DMS79 treated with DMSO at 0.1 percent for 48 hours (cell line): ENCODE measurements at places on chromosomes 1 and 21.

- no peak for DNase-seq
These were observed 492.6 kb downstream of the KCNT2 start for GRCh38 chr1:196115646-196116045.

DNA sequence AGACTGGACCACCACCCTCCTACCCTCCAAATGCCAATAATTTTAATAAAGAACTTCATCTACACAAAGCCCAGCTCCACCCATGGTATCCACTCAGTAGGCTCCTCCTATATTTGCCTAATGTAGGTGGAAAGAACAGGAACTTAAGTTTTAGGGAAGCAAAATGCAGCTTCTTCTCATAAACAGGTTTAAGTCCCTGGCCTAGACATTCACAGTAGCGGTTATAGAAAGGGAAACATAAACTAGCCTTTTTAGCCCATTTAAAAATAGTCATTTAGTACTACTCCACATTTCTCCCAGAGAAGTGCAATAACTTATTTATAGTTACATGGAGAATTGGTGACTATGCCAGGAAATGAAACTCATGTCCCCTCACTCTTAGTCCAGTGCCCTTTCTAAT, 56.6 kb upstream of the CPLANE2 start:
- no peak for DNase-seq

- no peak for DNase-seq
These were observed 4.8 kb upstream of the GBP2 start for GRCh38 chr1:89130716-89131115.

DNA sequence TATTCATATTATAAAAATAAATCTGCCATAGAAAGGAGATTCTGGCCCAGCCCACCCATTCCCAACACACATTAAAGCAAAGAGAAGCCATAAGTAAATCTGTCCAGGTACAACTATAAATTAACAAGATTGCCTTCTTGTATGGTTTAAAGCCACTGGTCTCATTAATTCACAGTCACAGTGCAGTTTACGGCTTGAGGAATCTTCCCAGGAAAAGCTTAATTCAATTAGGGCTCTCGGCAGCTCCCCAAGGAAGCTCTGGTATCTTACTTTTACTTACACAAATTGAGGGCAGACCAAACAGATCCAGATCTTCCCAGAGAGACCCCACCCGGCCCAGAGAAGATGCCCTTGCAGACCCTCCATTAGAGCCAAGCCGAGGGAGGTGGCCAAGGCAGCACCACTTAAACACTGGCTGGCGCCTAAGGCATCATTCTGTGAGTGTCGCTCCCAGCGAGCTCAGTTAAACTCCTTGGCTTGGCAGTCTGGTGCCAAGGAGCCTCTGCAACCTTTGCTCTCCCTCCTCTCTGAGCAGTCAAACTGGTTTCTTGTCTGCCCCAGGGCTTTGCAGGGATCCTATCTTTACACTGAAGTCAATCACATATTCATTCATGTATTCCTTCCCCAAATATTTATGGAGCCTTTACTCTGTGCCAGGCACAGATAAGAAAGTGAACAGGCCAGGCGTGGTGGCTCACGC, 10.7 kb downstream of the SLC9A1 start:
- DNase-seq, result no peak

- DNase-seq, result no peak
These were observed 52.9 kb downstream of the ATP1A1 start for GRCh38 chr1:116425987-116426386.

DNA sequence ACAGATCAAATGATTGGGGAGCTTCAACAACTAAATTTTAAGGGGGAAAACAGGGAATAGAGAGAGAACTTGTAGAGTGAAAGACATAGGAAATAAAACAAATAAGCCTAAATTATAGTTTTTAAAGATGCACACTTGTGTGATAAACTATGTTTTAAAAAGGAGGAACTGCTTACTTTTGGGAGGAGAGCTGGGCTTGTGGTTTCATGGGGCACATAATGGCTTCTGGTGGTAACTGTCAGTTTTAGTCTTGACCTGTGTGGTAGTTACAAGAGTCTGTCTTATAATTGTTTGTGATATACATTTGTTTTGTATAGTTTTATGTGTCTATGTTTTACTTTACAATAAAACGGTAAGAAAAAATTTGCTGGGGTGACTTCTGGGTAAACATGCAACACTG, 165.3 kb downstream of the COL24A1 start:
- no peak for DNase-seq

DNA sequence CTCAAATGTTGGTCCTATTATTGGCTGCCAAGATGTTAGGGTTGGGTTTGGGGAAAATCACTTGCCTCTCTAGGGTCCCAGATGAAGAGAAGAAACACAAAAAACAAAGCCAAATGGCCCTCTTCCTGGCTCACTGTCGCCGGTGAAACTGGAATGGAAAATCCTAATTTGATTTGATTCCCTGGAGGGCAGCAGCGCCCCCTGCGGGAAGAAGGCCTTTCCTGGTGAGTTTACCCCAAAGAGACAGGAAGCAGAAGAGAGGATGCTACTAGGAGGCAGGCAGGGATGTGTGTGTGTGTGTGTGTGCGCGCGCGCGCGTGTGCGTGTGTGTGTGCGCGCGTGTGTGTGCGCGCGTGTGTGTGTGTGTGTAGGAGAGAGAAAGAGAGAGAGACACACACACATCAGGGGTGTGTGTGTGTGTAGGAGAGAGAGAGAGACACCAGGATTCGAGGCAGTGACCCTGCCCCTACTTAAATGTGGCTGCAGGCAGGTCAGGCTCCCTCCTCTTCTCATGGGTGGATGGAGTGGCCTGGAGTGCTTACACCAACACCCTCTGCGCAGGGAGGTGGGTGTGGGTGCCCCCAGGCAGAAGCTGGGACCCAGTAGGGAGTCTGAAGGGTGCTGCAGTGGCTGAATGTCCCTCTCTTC, 3.1 kb upstream of the SELENON start:
- DNase-seq, result peak; percentile 99

GRCh38 chr1:55239548-55239947, 24.4 kb upstream of the USP24 start:
- DNase-seq, result no peak

DNA sequence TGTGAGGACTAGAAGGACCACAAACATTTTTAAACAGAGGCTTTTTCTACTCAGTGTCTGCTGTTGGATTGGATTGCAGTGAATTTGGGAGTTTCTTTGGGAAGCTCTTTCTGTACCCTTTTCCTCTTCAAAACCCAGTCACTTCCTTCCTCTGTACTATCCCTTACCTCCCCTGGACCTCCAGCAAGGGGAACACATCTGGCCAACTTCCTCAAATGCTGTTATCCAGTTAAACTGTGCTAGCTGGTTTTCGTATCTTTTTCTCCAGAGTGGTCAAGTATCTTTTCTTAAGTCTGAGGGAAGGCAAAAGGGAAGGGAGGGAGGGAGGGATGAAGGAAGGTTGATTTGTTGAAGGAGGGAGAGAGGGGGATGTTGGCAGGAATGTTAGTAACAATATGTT, 99.2 kb upstream of the TNR start:
- DNase-seq, result no peak

GRCh38 chr1:107272321-107272720, 131.5 kb downstream of the NTNG1 start:
- DNase-seq, result no peak

GRCh38 chr1:237282208-237282783, 240.3 kb downstream of the RYR2 start:
- no peak for DNase-seq

DNA sequence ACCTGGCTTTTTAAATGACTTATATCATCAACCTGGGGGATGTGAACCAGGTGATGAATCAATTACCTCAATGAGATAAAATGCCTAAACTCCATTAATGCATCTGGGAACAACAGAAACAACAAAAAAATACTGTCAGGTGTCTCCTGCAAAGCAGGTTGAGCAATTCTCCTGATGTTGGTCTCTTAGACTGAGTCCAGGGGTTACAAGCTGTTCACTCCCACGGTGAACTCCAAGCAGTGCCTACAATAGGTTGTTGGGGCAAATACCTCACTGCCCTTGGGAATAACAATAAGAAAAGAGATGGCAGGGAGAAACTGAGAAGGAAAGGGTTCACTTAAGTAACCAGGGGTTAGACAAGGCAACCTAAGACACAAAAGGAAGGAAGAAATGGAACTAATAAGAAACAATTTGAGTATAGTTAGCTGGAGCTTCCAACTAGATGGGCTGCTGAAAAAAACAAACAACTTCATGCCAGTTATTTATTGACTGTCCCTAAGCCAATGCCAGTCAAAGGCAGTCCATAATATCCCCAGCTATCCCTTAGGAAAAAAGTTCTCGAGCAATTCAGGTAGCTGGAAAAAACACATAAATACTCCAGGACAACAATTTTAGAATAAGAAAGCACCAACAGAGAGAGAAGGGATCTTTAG, 97.6 kb upstream of the MAGI3 start:
- no peak for DNase-seq

- DNase-seq, result no peak
These were observed 21.2 kb upstream of the EPRS1 start for GRCh38 chr1:220067269-220068204.

GRCh38 chr1:25661043-25661815, 44.6 kb downstream of the MAN1C1 start:
- DNase-seq, result no peak

DNA sequence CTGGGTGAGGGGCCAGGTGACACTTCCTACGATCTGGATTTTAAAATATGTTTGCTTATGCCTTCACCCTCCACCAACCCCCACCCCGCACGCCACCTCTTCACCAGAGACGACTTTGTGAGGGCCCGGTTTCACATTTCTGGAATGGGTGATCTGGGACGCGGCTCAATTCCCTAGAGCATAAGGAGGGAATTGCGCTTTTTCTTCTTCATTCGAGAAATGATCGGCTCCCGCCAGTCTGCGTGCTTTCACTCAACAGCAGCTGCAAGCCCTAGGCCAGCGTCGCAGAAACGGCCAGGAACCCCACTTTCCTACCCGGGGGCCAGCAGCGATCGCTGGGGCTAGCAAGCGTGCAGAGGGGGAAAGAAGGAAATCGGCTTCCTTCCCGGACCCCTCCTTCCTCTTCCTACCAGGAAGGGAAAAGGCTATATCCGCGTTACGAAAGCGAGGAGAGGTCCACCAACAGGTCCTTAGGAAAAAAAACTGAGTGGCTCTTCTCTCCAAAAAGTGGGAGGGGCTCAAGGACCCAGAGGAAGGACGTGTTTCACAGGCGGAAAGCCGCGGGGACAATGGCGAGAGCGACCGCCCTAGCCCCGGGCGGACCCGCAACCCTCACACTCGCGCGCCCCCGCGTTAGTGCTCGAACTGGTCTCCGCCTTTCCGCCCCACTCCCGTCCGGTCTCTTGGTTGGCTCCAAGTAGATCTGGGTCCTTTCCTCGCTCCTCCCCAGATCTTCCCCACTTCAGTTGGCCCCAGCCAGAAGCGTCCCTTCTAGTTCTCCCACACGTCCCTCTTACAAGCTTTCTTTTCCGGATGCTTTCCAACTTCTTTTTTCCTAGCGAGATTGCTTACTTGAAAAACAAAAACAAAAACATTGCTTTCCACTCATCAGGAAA, 1.1 kb upstream of the ADAMTS1 start:
- no peak for DNase-seq

- peak; percentile 63 for DNase-seq
These were observed 1.3 kb downstream of the EDARADD start for GRCh38 chr1:236395230-236395946.

- DNase-seq, result no peak
These were observed 11.1 kb upstream of the CSRP1 start for GRCh38 chr1:201518071-201518470.

DNA sequence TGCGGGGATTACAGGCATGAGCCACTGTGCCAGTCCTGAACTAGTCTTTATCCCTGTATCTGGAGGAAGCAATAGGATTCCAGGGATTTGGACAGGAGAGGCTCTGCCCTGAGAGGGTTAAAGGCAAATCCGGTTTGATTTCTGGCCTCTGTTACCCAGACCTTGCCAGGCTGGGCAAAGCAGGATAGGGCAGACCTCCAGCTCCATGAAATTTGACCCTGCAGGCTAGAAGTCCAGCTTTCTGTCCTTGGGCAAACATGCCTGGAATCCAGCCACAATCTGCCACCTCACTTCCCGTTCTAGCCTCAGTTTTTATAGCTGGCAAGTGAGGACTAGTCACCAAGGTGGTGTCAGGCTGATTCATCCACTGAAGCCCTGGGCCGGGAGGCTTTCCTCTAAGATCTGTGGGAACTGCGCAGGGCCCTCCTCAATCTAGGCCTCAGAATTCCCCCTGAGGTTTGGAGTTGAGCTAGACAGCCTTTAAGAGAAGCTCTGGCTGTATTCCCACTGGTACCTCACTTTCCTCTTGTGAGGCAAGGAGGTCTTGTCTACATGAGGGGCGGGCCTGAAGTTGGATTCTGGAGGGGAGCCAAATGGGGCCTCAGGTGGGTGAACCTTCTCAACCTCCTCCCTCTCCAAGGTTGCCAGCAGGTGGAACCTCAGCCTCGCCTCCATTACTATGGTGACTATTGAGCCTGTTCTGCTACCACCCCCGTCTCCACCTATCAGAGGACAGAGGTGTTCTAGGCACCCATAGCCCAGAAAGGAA, 7.0 kb upstream of the P3R3URF start:
- peak; percentile 97 for DNase-seq

- no peak for DNase-seq
These were observed 601.7 kb upstream of the CXADR start for GRCh38 chr21:16911166-16911607.

DNA sequence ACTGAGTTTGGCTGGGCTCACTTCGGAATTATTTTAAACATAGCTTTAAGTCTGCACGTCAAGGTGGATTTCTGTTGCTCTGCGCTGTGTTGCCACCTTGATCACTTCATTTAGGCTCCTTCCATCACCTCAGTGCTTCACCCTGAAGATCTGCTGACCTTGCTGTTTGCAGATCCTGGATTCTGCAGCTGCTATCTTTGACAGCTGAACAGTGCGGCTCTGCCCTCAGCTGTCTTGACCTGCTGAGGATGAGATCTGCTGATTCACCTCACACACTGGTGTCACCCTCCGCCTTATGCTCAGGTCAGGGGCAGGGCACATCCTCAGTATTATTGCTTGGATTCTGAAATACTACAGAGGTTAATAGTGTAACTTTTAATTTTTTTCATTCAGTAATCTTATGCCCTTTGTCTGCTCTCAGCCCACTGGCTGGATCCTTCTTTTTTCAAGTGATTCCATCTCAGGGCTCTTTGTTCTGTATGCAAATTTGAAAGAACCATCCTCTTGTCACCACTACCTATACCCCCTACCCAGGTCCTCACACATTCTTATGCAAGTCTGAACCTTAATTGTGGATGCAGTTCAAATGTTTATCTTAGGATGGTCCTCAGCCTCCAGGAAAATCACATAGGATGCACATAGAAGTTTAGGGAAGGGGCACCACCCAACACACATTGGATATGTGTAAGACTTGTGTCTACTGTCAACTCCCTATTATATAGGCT, 364.0 kb downstream of the OLFM3 start:
- no peak for DNase-seq

GRCh38 chr1:159917533-159918351, 7.6 kb downstream of the TAGLN2 start:
- DNase-seq, result no peak

DNA sequence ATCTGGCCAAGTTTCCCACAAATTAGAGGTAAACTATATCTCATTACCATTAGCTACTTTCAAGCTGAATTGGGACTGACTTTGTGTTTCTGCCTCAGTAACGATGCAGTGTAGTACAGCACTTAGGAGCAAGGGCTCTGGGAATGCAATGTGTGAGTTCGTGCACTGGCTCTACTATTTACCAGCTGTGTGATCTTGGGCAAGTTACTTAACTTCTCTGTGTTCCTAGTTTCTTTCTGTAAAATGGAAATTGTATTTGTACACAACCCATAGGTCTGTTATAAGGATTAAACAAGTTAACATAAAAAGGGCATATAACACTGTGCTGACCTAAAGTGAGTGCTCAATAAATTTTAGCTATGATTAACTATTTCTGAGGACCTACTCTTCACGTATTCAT, 65.0 kb upstream of the CSF1 start:
- no peak for DNase-seq
